ENCODE measurements at places on chromosomes 5 and 9.

DNA sequence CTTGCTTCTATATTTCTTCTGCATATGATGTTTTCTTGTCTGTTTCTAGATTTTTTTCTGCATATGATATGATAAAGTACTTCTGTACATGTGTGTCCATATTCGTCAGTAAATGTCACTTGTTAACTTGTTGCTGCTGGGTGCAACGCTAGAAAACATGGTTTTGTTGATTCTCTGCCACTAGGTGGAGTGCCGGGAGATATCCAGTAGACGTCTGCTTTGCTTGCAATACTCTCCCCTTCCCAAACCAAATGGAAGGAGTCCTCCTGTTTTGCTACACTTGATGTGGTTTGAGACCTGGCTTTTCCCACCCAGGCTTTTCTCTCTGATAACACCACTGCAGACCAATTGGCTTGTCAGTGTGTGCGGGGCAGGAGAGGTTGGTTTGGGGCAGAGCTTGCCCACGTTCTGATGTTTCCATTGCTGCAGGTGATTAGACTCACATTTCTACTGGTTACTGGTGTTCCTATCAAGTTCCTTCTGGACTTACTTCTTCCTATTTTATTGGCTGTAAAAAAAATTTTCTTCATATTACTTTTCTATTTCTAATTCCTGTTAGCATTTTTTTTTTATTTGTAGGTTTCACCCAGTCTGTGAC is 900.0 kb upstream of the CDH10 start:
- DNase-seq, result no peak

GRCh38 chr5:146390469-146390868 is 51.8 kb downstream of the POU4F3 start:
- DNase-seq, result no peak

GRCh38 chr5:175576096-175576495 is 81.8 kb upstream of the HRH2 start:
- DNase-seq, result no peak

DNA sequence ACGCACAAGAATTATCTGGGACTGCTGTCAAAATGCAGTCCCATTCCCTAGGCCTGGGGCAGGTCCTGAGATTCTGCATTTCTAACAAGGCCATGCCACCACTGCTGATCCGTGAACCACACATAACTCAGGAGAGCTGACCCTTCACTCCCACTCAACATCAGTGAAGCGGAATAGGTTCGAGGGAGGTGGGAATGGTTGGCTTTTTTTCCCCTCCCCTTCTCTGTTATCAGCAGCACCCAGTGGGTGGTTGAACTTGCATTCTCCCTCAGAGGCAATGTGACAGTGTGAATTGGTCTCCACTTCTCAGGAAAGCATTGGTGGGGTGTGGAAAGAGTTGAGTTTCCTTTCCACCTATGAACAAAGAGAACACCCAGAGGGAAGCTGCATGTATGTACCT is 344.3 kb downstream of the GADD45G start:
- DNase-seq, result no peak

- no peak for DNase-seq
Measured at GRCh38 chr5:116037236-116037822, 5.1 kb downstream of the ARL14EPL start.

DNA sequence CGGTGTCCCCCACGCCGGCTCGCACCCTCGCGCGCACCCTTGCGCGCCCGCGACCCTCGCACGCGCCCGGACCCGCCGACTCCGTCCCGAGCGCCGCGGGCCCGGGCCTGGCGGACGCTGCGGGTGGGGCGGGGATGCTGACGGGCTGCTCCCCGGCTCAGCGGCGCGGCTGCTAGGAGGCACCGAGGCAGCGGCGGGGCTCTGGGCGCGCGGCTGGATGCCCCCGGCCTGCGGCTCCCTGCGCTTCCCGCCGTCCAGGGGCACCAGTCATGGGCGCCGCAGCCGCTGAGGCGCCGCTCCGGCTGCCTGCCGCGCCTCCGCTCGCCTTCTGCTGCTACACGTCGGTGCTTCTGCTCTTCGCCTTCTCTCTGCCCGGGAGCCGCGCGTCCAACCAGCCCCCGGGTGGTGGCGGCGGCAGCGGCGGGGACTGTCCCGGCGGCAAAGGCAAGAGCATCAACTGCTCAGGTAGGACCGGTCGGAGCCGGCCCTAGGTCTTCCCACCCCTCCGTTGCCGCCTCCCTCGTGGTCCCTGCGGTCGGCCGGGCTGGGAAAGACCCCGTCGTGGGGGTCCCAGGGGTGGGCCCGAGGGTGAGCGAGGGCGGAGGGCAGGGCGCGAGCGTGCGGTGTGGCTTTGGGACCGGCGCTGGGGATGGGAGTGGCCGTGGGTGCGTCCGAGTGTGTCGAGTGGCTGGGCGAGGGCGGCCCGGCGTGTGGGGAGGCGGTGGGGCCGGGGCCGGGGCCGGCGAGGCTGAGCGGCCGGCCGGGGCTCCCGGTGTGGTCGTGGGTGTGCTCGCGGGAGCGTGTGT is 530 bp downstream of the TMEFF1 start:
- DNase-seq, result peak; percentile 52

- no peak for DNase-seq
Measured at GRCh38 chr5:67028371-67028770, 168.2 kb downstream of the CD180 start.

DNA sequence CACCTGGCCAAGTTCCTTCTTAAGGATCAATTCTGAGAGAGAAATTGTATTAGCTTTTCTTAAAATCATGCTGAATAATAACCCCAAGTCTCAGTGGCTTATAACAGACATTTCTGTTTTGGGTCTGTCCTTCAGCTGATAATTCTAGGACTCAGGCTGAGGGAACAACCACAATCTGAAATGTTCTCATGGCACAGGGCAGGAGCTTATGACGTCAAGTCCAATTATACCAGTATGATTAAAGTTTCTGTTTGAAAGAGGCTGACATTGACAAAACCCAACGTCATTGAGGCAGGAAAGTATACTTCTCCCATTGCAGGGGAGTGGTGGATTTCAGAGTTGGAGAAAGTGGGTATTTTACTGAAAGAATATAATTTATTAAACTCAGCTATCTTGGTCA is 21.8 kb downstream of the CENPH start:
- DNase-seq, result no peak

DNA sequence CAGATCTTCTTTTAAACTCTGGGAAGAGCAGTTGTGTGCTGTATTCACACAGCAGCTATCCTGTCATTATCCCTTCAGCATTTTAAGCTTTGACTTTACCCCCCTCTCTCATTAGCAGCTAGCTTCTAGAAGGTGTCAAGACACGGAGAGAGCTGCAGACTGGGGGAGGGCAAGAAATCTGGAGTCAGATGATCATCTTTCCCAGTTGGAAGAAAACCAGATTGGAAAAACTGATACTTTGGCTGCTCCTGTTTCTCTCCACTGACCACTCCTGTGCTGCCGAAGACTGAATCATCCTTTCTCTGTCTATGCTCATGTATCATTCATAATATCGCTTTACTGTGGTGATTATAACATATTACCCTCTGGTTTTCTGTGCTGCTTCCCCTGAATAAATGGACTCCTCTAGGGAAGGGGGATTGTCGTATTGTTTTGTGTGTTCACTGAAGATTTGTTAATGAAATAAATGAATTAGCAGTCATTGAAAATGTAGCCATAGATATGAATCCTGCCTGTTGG is 75.1 kb downstream of the SH3GL2 start:
- no peak for DNase-seq

DNA sequence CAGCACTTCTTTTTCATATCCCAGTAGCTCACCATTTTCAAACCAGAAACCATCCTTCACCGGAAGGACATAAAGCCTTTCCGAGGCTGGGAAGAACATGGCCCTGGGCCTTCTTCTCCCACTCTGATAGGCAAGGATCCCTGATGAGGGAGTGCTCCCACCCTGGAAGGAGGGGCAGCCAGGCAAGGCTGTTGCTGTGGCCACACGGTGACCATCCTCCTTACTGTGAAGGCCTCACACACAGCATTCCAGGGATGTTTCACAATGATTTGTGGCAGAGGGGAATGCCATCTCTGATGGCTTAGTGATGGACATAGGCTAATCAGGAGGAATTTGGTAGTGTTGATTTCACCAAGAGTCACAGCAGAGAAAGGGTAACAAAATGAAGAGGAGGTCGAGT is 130.7 kb downstream of the ADAMTS12 start:
- no peak for DNase-seq

- DNase-seq, result no peak
Measured at GRCh38 chr5:37005946-37006540, 129.5 kb downstream of the NIPBL start.

GRCh38 chr9:124810663-124811355 is 33.9 kb downstream of the OLFML2A start:
- no peak for DNase-seq

DNA sequence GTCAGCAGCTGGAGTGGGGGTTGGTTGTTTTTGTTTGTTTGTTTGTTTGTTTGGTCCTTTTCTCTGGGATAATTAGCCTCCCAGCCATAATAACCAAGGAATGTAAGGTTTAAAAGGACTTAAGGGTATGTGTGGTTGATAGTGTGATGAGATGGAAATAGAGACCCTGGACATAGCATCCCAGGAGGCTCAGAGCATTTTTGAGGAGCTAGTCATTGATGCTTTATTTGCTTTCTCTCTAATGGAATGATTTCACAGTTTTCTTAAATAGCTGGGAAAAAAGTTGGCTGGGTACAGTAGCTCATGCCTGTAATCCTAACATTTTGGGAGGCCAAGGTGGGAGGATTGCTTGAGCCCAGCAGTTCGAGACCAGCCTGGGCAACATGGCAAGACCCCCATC is 45.1 kb downstream of the TTC1 start:
- no peak for DNase-seq

GRCh38 chr5:30693326-30693725 is 500.2 kb upstream of the CDH6 start:
- DNase-seq, result no peak

DNA sequence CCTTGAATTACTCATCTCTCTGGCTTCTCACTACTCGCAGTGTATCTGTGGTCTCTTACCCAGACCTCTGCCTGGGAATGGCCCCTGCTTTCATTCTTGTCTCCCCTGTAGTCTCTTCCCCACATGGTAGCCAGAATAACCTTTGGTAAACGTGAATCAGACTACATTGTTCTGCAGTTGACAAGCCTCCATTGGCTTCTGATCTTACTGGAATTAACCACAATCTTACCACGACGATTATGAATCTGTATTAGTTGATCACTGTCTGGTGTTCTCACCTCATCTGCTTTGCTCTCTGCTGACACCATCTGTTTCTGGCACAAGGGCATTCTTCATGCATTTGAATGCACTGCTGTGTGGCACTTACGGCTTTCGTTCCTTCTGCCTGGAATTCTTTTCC is 781.2 kb downstream of the MTRR start:
- no peak for DNase-seq
